Stimulated activated CD4-positive, alpha-beta T cell treated with anti-CD3 and anti-CD28 coated beads, Interleukin-1b, Interleukin-23, amount 100 ng/mL, for 24 hours (primary cell): ENCODE measurements at places on chromosomes 13 and 19.

DNA sequence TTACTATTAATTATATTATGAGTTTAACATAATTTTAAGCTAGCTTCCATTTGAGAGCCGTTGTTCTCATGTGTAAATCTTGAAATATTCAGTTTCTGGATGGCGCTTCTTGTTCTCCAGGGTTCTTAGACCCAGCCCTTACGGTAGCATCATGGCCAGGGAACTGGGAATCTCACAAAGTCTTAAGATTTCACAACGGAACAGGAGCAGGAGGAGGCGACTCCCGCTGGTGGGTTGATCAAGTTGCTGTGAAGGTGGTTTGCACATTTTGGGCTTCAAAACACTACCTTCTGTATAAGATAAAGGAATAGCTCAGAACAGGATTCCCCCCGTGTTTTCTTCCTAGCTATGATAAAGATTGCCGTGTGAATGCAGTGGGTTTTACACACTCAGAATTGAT lies 2.8 kb downstream of the NAXD start:
- DNase-seq = no peak

DNA sequence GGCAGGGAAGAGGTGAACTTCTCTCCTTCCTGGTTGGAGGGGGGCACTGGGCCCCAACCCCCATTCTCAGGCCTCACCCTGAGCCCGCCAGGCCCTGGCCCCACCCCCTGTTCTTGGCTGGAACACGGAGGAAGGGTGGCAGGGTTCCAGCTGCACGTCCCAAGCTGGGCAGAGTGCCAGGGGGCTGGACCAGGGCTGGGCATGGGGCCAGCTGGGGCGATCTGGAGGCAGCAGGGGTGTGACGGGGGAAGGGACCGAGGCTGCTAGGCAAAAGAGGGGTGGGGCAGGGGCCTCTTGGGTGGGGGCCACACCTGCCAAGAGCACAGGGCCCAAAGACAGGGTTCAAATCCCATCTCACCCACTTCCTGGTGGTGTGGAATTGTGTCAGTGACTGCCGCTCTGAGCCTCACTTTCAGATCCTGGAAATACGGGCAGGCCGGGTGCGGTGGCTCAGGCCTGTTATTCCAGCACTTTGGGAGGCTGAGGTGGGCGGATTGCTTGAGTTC lies 2.2 kb downstream of the HIF3A start:
- no peak for DNase-seq

DNA sequence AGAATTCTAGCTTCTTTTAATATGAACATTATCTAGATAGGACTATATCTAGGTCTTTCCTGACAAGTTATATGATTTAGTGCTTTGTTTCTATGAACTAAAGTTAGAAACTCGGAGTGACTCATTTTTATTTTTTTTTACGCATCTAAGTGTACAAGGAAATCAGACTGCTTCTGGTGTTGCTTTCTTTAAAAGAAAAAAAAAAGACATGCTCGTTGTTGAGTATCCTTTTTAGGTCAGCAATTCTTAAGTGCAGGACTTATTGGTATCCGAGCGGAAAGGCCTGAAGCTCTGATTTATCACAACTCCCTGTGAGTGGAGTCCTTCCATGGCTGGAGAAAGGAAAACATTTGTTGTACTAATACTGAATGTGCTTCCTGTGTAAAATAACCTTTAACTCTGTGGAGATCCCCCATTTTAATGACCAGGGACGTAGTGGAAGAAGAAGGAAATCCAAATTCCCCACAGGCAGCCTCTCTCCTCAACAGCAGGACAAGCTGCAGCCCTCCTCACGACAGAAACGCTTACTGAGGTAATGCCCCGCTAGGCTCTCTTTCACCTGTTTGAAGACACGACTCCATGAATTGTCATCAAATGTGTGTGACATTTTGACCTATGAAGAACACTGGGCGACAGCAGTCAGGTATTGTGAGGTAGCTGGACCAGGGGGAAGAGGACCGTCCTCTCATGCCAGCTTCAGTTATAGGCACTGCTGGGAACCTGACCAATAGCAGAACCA lies 17.9 kb upstream of the POMP start:
- no peak for DNase-seq

GRCh38 chr19:46579361-46579879 lies 21.7 kb upstream of the CALM3 start:
- DNase-seq = no peak

- DNase-seq = no peak
Observed at GRCh38 chr13:30872685-30873461, 33.2 kb upstream of the MEDAG start.

GRCh38 chr13:96397807-96398206 lies 307.9 kb downstream of the HS6ST3 start:
- no peak for DNase-seq

- DNase-seq = peak; percentile 7
Observed at GRCh38 chr13:39603424-39603947, 493 bp upstream of the LHFPL6 start.

GRCh38 chr13:40619479-40619814 lies 47.0 kb downstream of the FOXO1 start:
- DNase-seq = no peak

GRCh38 chr13:79090552-79091124 lies 315.4 kb downstream of the RBM26 start:
- no peak for DNase-seq

DNA sequence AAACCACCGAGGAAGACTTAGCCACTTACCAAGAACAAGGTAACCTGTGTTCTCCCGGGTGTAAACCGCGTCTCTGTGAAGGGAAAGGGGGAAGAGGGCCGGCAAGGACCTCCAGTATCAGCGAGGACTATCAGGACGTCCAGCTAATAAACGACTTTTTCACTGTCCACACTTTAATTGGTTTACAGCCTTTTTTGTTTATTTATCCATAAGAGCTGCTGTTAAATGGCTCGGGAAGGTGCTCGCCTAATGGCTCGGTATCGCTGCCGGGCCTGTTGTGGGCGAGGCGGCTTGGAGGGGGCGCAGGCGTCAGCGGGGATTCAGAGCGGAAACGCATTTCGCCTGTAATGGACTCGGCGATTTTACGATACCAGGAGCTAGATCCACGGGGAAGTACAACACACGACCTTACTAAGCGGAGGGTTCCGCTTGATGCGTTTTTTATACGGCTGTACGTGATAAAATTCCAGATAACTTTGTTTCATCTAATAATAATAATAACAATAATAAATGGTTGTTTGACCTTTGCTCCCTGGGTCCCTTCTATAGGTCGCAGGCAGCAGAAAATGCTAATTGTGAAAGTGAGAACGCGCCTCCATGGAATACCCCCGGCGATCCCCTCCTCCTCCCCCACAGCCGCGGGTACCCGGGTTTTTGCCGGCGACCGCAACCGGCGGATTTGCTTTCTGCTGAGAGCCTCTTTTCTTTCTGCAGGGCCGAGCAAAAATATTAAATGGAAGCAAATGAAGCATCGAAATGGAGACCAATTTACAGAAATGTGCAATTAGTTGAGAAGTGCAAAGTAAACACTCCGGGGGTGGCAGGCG lies 2.5 kb upstream of the PDX1 start:
- no peak for DNase-seq

- no peak for DNase-seq
Observed at GRCh38 chr13:54591540-54591939, 1562.9 kb downstream of the OLFM4 start.

DNA sequence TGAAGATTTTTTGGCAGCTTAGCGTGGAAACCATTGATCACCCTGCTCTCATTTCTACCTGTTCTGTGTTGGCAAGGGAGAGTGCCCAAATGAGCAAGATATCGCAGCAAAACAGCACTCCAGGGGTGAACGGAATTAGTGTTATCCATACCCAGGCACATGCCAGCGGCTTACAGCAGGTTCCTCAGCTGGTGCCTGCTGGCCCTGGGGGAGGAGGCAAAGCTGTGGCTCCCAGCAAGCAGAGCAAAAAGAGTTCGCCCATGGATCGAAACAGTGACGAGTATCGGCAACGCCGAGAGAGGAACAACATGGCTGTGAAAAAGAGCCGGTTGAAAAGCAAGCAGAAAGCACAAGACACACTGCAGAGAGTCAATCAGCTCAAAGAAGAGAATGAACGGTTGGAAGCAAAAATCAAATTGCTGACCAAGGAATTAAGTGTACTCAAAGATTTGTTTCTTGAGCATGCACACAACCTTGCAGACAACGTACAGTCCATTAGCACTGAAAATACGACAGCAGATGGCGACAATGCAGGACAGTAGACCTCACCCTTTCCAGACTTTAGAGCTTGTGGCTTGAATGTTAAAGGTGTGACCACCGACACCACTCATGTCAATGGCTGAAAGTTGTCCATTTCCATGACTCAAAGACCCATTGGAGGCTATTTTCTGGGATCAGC lies 5.8 kb downstream of the CEBPG start:
- no peak for DNase-seq

DNA sequence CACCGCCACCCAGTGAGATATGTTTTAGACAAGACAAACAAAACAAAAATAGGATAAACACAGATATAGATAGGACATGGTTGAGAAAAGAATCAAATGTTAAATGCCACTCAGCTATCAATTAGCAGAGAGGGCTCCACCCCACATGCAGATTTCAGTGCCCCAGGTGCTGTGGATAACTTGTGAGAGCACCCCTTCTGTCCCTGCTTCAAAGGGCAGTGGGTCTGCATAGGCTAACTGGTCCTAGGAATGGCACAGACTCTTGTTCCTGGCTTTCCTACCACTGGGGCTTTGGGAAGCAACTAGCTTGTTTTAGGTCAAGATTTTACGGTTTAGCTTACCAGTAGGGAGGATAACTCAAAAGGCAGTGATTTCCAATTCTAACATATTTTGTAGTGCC lies 460.3 kb downstream of the TSHZ3 start:
- no peak for DNase-seq

- no peak for DNase-seq
Observed at GRCh38 chr13:97490702-97491307, 56.8 kb downstream of the RAP2A start.

GRCh38 chr13:72890546-72890945 lies 108.6 kb downstream of the PIBF1 start:
- DNase-seq = no peak

DNA sequence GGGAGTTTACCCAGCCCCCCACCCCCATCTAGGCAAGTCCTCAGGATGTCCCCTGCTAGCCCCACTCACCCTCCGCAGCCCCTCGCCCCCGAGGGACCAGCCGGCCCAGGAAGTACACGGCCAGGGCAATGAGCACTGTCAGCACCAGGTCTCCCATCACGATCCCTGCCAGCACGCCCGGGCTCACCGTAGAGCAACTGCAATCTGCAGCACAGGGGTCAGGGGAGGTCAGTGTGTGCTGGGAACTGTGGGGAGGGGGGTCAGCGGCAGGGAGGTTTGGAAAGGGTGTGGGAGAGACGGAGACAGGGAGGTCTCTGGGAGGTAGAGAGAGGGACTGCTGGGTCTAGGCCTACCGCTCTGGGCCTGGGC lies 734 bp downstream of the TYROBP start:
- no peak for DNase-seq

DNA sequence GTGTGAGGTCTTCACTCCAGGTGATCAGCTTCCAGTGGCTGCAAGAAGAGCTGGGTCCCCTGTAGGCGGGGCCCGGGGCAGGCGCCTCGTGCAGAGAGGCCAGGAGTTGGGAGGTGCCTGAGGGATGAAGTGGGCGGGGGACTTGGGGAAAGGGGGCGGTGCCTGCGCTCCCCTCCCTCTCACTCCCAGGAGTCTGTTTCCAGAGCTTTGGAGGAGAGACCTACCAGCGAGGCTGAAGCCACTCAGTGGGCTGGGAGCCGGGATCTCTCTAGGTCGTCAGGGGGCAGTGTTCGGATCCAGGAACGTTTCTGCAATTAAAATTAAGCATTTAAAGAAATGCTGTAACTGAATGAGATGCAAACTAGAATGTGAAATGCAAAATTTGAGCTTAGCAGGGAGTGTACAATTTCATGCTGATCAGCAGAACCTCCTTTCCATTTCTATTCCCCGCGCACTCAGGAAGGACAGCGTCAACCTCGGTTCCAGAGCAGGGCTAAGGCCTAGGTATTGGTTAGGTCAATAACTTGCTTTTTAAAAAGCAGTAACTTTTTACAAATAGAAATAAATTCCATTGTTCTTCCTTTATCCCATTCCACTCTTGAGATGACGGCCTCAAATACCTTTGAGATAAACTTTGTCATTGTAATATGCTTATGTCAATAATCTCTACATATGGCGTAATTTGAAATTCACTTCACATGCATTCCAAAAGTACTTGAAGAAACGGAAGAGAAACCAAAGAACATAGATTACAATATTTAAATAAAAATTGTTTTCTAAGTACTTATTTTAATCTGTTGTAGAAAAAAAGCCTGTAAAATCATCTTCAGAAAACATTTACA lies 11.6 kb downstream of the ZNF160 start:
- DNase-seq = no peak

GRCh38 chr19:31264041-31264778 lies 85.0 kb downstream of the TSHZ3 start:
- DNase-seq = no peak

DNA sequence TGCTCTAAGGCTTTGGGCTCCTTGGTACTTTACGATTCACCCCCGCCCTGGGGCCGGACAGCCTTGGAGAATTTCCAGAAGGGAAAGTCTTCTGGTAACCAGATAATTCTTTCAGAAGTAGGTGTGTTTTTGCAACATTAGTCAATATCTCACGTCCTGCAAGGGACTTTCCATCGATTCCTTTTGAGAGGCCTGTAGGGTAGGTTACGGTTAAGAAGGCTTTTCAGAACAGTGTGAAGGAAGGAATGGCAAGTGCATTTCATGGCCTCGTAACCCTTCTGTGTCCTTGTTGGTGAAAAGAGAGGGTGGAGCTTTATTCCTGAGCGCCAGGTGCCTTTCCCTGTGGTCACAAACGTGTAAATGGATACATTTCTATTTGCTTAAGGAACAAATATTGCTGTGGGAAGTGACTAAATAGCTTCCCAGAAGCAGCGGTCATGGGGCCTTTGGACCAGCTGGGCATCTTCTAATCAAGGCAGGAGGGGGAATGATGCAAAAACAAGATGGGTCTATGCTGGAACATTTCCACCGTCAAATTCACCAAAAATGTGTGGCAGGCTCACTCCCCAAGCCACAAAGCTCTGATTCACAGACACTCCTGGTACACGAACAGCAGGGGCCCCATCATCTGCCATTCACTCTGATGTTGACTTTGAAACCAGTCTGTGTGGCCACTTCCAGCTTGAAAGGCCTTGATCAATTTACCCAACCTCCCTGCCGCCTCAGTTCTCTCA lies 99.2 kb downstream of the ANKRD10 start:
- DNase-seq = no peak

DNA sequence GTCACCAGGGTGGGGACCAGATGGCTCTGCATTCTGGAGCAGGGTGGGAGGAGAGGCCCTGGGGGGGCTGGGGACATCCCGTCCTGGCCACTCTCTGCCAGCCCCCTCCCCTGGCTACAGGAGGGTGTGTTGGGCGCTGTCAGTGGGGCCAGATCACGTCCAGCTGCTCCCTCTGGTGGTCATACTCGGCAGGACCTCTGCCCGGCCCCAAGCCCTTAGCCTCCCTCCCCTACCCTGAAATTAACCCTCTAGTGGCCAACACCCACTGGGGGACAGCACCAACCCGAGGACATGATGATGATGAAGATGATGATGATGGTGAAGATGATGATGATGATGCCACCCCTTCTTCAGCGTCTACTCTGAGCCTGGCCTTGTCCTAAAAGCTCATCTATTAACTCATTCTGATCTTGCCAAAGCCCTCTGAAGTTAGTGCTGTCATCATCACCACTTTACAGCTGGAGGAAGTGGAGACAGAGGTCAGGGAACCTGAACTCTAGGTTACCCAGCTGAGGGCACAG lies 590 bp upstream of the LGI4 start:
- DNase-seq = peak; percentile 40
